ENCODE measurements at places on chromosomes 12 and 14.

DNA sequence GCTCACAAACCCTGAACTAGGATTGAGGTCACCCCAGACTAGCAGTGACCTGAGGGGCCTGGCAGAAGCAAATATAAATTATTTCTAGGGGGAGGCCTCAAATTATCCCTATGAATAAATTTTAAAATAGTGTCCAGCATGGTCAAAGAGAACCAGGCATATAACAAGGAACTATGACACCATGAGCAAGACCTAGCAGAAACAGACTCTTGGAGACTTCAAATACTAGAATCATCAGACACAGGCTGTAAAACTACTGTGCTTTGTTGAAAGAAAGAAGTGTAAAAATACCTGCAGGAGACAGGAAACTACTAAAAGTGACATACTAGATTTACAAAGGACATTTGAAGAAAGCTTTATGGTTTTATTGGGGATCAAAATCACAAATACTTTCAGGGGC is 3.2 kb upstream of the BCL7A start:
- no peak for DNase-seq

- DNase-seq, result no peak
Observed at GRCh38 chr14:74863274-74863673, 12.7 kb downstream of the PROX2 start.

DNA sequence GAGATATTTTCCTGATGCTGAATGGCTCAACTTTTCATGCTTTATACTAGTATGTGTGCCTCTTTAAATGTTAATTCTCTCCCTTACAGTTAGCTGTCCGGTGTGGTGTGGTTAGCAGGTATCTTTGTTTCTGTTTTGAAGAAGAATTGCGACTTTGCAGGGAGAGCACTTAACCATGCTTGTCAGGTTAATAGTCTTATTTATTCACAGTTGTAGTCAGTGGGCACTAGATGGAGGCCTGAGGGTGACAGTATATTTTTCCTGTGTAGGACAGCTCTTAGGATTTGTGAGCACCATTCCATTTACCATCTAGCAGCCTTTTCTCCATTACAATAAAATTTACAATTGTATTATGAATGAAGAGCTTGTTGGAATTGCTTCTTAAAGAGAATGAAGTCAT is 34.9 kb downstream of the PDE3A start:
- no peak for DNase-seq

GRCh38 chr12:16884056-16884455 is 278.1 kb upstream of the LMO3 start:
- DNase-seq, result no peak

DNA sequence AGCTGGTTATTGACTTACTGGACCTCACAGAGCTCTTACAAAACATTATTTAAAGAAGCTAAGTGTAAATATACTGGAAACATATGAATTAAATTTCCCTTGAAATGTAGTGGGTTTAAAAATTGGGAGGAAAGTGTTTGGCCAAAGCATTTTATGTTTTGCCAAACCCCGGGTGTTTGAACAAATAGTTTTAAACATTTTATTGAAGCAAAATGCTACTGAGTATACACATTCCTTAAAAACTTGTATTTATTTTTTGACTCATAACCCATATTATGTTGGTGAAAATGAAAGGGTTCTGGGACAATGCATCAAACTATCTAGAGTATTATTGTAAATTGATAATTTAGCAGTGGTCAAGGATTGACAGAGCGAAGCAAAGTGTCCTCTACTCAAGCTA is 1048.5 kb downstream of the SLC6A15 start:
- DNase-seq, result no peak

- DNase-seq, result no peak
Observed at GRCh38 chr12:122054842-122055520, 23.6 kb upstream of the MLXIP start.

GRCh38 chr14:64298773-64299172 is 4.6 kb upstream of the ESR2 start:
- DNase-seq, result no peak

- no peak for DNase-seq
Observed at GRCh38 chr14:85573406-85573805, 43.5 kb downstream of the FLRT2 start.

- DNase-seq, result no peak
Observed at GRCh38 chr12:104168596-104168995, 30.6 kb upstream of the NFYB start.

GRCh38 chr12:116881325-116881876 is at the start of gene HRK:
Gene HRK, minus strand, starts transcription at chr12:116881441. Its CDS starts 134 bp downstream, at chr12:116881307.
- DNase-seq, result no peak

GRCh38 chr14:55874785-55875184 is 243.4 kb upstream of the PELI2 start:
- no peak for DNase-seq

DNA sequence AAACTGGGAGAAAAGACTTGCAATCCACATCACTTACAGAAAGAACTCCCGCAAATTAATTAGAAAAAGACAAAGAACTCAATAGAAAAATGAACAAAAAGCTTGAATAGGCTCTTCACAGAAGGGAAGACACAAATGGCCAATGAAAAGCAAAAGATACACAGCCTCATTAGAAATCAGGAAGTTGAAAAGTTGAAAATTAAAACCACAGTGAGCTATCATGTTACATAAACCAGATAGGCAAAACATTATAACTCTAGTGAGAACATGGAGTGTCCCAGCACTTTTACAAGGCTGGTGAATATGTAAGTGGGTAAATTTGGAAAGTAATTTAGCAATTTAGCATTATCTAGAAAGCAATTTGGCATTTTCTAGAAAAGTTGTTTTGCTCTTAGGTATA is 158.4 kb upstream of the RASSF8 start:
- no peak for DNase-seq

- no peak for DNase-seq
Observed at GRCh38 chr14:93969082-93969828, 7.1 kb downstream of the ASB2 start.

DNA sequence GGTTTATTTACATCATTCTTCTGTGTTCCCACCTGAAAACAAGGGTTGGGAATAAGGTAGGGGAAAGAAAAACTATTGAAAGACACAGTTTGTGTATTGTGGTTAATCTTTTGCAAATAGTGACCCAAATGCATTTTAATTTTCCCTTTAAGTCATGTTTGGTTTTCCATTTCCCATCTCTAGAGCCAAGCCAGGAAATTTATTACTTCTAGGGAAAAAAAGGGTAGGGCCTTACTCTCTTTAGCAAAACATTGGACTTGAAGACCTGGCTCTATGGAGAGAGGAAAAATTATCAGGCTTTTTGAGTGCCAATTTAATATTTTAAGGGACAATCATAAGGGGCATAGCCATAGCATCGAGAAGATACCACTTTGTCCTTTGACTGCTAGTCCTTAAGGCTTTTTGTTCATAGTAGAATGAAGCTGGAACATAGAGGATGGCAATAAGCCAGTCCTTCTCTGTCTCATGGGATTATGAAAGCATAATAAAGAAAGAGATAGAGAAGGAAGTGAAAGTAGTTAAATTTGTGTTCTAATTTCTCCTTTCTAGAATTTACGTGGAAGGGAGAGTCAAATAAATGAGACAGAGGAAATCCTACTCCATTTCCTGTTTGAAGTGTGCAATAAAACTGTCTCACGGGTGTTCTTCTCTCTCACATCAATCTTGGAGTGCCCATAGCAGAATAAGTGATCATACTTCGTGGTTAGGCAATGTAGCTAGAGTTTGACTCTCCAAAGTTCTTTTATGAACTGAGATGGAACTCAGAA is 50.9 kb upstream of the PPFIA2 start:
- DNase-seq, result no peak

DNA sequence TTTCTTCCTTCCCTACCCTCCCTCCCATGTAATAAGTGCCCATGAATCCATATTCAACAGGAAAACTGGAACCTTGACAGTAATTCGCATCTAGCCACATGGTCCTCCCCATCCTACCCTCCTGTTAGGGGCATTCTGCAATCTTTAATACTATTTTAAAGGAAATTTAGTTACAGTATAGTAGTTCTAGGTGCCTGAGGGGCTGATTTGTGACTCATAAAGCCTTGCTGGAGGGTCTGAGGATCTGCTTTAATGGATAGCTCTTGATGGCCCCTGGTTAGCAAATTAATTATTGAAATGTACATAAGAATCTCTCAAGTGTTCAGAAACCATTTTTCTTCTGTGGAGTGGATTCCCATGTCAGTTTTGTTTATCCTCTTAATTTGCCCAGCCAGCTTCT is 54.1 kb downstream of the ESRRB start:
- no peak for DNase-seq

DNA sequence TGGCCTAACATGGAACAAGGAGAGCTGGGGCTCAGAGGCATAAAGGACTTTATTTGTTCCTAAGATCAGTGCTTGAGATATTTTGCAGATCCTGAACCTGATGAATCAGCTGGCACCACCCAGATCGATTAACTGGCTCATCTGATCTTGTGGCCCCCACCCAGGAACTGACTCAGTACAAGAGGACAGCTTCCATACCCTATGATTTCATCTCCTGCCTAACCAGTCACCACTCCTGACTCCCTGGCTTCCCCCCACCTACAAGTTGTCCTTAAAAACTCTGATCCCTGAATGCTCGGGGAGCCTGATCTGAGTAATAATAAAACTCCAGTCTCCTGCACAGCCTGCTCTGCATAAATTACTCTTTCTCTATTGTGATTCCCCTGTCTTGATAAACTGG is 5.1 kb downstream of the C12orf56 start:
- DNase-seq, result no peak

DNA sequence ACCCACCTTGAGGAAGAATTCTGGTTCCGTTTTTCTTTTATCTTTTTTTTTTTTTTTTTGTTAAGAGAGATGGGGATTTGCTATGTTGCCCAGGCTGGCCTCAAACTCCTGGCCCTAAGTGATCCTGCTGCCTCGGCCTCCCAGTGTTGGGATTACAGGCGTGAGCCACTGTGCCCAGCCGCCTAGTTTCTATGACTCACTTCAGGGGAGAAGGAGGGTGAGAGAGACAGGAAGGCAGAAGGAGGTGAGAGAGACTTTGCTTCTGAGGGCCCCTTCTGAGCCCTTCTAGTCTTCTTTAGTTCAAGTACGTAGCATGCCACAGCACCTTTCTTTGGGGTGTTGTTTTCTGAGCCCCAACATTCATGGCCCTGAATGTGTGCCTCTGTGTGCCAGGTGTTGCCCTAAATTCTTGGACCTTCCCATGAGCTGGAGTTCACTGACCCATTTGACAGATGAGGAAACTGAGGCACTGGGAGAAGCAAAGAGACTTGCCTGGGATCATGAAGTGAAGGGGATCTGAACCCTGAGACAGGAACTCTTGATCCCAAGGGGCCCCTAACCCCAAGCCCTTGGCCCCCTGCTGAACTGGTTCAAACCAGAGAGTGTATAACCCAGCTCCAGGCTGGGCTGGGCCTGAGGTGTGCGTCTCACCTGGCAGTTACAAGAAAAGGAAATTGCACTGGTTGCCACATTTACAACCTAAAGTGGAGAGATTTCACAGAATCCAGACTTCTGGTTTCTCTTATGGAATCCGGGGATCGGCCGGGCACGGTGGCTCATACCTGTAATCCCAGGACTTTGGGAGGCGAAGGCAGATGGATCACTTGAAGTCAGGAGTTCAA is 20.8 kb downstream of the SH2B3 start:
- no peak for DNase-seq

GRCh38 chr14:88750945-88751344 is 41.8 kb downstream of the EML5 start:
- no peak for DNase-seq

DNA sequence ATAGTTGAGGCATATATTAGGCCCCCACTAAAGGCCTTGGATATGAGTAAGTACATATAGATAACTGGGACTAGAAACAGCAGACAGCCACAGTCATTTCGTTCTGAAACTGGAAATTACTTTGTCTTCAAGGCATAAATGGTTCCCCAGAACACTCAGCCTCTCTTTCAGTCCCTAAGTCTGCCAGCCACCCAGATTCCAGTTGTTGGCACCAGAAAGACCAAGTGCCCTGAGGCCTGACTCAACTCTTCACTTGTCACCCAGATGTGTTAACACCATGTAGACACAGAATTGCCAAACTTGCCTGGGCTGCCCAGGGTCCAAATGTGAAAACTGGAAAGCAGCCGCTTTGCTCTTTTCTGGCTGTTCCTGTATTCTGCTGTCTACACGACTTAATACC is 3.0 kb upstream of the LGALS3 start:
- no peak for DNase-seq

GRCh38 chr12:98127336-98127679 is 388.1 kb upstream of the TMPO start:
- DNase-seq, result no peak

- DNase-seq, result no peak
Observed at GRCh38 chr14:63431466-63431865, 111.7 kb downstream of the PPP2R5E start.

DNA sequence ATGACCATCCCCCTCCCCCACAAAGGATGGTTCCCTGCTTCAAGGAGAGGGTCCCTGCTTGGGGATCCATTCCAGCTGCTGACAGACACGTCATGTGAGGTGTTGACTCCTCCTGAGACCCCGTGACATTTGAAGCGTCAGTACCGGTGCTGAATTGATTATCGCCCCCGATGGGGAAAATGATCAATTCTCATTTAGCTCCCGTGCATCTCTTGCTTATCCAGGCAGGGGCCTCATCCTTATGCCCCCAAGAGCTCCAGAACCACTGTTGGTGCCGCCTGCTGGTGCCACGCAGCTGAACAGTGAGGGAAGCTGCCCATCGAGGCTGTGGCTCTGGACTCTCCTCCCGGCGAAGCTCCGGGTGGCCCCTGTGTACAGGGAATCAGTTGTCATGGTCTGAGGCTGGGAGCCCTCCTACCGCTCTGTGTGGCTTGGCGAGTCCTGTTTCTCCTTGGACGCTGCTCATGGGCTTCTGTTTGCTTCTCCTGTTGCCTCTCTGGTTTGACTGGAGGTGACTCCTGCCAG is 4.6 kb downstream of the KIF26A start:
- DNase-seq, result no peak

GRCh38 chr14:36284971-36285595 is 35.4 kb downstream of the MBIP start:
- DNase-seq, result no peak

GRCh38 chr14:63682727-63683593 is 41.3 kb upstream of the WDR89 start:
- no peak for DNase-seq

GRCh38 chr12:54033980-54034784 is 1.3 kb downstream of the HOXC5 start:
- no peak for DNase-seq

DNA sequence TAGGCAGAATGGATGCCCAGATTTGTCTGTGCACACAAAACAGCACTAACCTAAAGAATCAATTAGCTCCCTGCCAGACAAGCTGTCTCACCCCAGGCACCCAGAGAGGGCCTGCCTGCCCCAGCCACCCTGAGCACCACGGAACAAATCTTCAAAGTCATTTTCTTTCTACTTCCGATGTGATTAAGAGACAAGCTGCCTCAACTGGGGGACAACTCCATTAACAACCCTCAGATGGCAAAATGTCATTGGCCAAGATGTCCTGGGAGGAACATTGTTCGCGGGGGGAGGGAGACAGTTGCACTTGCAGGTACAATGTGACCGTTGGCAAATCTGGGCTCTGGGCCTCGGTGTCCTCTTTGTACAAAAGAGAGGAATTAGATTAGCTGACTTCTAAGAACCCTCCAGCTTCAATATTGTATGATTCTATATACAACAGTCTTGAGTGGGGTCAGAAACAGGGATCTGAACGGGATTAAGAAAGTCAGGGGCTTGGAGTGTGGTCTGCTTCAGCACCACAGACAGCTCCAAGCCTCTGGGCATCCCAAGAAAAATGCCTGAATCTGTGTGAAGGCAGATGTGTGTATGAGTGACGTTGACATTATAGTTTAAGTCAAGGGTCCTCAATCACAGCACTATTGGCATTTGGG is 42.8 kb upstream of the CMKLR1 start:
- no peak for DNase-seq

GRCh38 chr12:84056-84455 is 17.5 kb downstream of the IQSEC3 start:
- DNase-seq, result no peak

GRCh38 chr12:100435957-100436356 is 37.7 kb upstream of the NR1H4 start:
- no peak for DNase-seq

Measured in activated naive CD4-positive, alpha-beta T cell (primary cell).